ENCODE measurements at places on chromosomes 11 and 22. TPM values are rescaled to one million over a fixed set of nuclear protein-coding genes. Genes with fewer than 3 reads are reported as not detected.

Gene OR2AG2
- total RNA-seq: 0.07 TPM

Gene KIF18A
- total RNA-seq: 8.3 TPM

Gene SNAP29
- 7.9 TPM for total RNA-seq

Gene KRTAP5-10
- not detected for total RNA-seq

Gene OR52I2
- total RNA-seq: not detected

- DNase-seq: no peak
These were observed 5.8 kb downstream of the PLEKHB1 start for GRCh38 chr11:73652046-73652730.

DNA sequence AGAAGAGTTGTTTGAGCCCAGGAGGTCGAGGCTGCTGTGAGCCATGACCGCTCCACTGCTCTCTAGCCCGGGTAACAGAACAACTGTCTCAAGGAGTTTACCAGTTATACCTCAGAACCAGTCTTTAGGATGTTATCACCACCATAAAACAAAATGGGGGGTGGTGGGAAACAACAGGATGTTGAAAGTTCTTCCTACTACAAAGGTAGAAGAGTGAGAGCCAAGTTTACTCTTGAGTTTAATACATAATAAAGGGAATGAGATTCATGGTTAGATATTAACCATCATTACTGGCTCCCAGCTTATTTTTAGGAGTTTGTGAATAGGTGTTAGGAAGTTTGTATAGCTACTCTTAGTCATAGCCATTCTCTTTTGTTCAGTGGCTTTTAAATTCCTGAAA, 78.8 kb upstream of the HORMAD2 start:
- DNase-seq: no peak

- DNase-seq: no peak
These were observed 64.4 kb downstream of the PKNOX2 start for GRCh38 chr11:125228993-125229392.

GRCh38 chr11:79570104-79570503, 129.3 kb upstream of the TENM4 start:
- DNase-seq: no peak

- no peak for DNase-seq
These were observed 98.5 kb upstream of the CSNK2A3 start for GRCh38 chr11:11451501-11452005.

DNA sequence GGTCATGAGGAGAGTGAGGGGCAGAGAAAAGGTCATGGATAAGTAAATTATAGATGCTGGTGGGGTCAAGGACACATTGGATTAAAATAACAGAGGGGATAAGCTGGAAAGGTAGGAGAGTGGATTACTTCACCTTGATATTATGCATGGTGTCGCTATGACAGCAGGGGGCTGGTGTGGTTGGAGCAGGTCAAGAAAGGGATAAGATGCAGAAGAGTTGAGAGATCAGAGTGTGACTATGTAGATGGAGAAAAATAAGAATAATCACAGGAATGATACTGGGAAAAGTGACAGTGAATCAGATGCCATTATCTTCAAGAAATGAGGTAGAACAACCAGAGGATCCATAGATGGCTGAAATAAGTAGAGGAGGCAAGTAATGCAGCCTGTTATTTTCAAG, 29.4 kb upstream of the AMOTL1 start:
- no peak for DNase-seq

GRCh38 chr22:39979458-39979857, 15.3 kb upstream of the FAM83F start:
- no peak for DNase-seq

- no peak for DNase-seq
These were observed 2.6 kb upstream of the ME3 start for GRCh38 chr11:86675017-86675416.

GRCh38 chr11:86891036-86891435, 64.2 kb downstream of the FZD4 start:
- no peak for DNase-seq

DNA sequence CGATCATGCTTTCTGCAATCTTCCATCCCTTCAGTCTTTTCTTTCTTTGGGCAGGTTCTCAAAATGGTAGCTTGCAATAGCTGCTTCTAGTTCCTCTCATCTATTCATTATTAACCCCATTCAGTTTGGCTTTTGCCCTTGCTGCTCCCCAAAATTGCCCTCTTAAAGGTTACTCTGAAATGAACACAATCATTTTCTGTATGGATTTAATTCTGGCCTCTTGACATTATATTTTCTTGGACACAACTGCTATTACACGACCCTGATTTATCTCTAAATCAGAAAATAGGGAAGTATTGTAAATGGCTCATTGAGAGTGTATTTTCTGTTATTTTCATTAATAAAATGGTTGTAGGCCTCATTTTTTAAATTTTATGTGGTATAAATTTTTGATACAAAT, at the start of gene ANGPTL5:
Gene ANGPTL5, minus strand, starts transcription at position 101 of the 400 bp plus-strand sequence. CDS start 8,613 bp downstream, outside the sequence.
- DNase-seq: no peak

- no peak for DNase-seq
These were observed 103.0 kb downstream of the DBX1 start for GRCh38 chr11:20056950-20057943.

GRCh38 chr22:44428941-44429830, 68.8 kb downstream of the RTL6 start:
- DNase-seq: no peak

GRCh38 chr11:34460278-34460677, 21.5 kb downstream of the CAT start:
- DNase-seq: no peak

DNA sequence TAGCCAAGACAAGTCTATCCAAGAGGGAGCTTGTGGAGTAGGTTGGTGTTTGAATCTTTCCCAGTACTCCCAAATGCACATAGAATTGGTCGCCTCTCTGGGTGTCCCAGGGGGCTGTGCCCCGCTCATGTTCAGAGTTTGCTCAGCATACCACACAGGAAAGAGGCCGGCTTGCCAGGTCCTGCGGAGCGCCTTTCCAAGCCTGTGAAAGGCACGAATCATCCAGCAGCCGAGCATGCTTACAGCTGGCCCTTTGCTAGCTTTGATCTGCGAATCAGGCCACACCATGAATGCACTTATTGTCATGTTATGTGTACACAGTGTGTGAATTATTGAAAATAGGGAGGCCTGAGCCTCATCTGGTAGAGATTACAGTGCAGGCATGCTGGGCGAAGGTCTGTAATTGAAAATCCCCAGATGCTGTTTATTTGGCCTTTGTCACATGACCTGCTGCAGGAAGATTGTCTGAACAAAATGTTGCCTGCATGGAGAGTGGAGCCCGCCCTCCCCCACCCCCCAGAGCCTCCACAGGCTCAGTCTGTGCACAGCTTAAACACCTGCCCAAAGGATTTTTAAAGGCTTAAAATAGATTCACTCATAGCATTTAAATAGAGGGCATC, 163.3 kb upstream of the RASSF10 start:
- DNase-seq: no peak

- DNase-seq: no peak
These were observed 61.8 kb upstream of the CRYBB3 start for GRCh38 chr22:25137577-25138525.

Measured in pulmonary artery endothelial cell (primary cell).